ENCODE measurements at places on chromosomes 7 and 10.

DNA sequence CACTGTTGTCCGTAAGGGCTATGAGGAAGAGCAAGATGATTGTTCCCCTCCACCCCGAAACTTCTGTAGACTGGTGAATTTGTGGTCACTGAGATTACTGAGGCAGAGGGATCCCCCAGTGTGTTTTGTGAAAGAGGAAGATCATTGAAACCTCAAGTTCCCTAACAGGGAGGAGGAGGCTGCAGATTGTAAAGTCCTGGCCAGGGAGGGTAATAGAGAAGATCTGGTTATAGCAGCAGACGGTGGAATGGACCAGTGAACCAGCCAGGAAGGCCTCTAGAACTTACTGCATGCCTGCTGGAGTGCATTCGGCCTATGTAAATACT lies 31.1 kb downstream of the LMTK2 start:
- no peak for DNase-seq

GRCh38 chr10:22959950-22960349 lies 32.1 kb downstream of the ARMC3 start:
- no peak for DNase-seq

- no peak for DNase-seq
Measured at GRCh38 chr10:67936416-67936815, 52.0 kb downstream of the SIRT1 start.

DNA sequence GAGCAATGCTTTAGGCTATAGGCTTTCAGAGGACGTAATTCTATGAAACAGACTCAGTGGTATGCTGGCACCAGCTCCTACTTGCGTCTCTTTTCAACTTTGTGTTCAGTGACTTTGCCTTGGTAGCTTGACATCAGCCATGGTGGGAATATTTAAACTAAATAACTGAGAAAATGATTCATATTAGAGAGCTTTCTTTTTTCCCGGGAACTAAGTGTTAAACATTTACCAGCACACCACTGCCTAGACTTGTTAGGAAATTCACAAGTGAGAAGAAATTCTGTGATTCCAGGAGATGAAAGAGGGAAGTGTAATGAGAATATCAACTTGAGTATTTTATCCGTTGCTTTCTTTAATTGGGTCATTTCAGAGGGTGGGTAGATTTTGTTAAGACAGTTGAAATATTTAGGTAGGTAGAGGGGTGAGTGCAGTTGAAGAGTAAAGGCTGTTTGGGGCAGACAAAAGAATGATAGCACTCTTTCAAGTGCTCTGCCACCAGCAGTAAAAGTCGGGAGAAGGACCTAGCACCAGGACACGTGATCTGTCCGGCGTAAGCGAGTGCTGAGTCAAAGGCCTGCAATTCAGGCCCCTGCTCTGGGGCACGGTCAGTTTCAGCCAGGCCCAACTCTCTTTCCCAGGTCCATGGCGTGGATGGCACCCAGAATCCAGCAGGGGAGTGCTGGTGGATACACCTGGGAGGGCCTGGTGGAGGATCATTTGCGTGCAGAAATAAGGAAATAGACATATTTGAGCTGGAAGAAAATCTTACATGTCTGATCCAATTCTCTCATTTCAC lies 206.3 kb downstream of the SNX10 start:
- DNase-seq, result no peak

DNA sequence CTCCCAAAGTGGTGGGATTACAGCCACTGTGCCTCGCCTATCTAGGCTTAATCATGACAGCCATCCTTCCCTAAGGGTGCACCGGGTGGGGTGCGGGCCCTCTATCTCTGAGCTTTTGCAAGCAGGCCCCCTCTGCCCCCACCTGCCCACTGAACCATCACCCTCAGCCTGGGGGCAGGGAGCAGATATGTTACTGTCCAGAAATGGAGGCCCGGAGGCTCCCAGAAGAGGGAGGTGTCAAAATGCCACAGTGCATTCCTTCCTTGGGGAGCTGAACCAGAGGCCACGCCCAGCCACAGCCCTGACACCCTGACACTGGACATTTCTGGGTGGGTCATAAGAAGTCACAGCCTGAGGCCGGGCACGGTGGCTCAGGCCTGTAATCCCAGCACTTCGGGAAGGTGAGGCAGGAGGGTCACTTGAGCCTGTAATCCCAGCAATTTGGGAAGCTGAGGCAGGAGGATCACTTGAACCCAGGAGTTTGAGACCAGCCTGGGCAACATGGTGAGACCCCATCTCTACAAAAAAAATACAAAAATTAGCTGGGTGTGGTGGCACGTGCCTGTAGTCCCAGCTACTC lies 129.8 kb upstream of the TNRC18 start:
- DNase-seq, result peak; percentile 59

DNA sequence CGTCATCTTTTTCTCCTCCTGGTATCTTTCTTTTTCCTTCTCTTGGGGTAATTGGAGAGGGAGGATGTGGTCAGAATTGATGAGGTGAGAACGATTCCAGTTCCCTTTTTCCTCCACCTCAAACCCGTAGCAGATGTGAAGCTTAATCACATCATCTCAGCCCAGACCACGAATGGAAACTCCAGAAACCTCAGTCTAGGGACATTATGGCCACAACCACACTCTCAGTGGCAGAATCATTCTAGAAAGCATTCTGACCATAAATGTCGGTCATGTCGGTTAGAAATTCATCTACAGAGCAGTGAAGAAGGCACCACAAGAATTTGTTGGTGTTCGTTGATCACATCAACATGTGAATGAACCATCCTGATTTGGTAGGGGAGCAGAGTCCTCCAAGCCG lies 78.7 kb downstream of the GATA3 start:
- DNase-seq, result no peak

- DNase-seq, result peak; percentile 18
Measured at GRCh38 chr10:30583778-30584415, 45.7 kb downstream of the LYZL2 start.

GRCh38 chr7:43078794-43079193 lies 33.7 kb upstream of the HECW1 start:
- no peak for DNase-seq

DNA sequence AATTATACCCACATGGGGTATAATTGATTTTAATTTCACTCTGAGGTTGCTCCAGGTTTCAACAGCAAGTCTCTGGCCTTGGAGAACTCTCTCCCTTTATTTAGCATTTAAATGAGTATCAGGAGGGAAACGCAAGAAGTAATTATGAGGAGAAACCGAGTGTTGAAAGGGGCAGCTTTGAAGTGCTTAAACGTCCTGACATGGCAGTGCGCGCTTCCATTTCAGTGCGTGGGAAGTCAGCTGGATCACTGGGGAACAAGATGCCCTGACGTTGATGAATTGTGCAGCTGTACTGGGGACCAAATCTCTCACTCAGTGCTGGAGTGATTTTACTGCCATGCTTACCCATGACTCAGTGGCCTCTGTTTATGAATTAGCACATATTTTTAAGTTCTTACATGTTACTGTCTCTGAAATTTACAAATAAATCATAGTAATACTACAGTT lies 106.0 kb upstream of the PRR15 start:
- no peak for DNase-seq

DNA sequence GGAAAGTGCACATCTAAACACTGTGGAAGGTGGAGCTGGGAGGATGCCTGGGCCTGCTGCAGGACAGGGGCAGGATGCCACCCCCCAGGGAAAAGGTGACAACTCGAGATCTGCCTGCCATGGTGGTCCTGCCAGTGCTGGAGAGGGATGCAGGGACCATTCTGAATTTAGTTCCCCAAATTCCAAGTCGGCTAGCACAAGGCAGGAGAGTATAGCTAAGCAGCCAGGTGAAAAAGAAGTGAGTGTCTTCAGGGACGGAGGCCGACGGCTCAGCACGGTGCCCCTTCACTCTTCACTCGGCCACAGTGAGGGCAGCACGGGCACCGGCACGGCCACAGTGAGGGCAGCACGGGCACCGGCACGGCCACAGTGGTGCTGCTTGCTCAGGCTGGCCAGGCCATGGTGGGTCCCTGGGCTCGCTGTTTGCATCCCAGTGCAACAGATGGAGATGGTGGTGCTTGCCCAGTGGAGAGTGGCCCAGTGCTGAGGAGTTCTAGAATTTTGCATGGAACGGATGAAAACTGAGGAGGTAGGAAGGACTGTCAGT lies 161.3 kb upstream of the SHH start:
- no peak for DNase-seq

- no peak for DNase-seq
Measured at GRCh38 chr7:140501966-140502365, 22.7 kb upstream of the MKRN1 start.

DNA sequence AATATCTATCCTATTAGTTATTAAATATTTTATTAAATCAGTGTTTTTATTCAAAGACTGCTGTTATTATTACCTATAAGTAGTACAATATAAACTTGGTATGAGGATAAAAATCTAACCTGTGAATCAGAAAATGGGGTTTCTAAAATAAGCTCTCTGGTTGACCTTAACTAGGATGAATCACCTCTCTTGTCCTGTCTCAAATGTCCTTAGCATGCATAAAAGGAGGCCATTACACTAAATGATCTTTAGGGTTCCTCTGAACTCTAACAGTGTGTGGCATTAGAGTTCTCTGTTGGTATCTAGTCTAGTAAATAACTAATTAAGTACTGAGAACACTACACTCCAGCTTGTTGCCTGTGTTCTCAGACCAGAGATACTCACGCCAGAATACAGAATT lies 143.1 kb upstream of the LRRTM3 start:
- DNase-seq, result no peak

GRCh38 chr7:99876491-99876890 lies 342 bp downstream of the OR2AE1 start:
- DNase-seq, result no peak

DNA sequence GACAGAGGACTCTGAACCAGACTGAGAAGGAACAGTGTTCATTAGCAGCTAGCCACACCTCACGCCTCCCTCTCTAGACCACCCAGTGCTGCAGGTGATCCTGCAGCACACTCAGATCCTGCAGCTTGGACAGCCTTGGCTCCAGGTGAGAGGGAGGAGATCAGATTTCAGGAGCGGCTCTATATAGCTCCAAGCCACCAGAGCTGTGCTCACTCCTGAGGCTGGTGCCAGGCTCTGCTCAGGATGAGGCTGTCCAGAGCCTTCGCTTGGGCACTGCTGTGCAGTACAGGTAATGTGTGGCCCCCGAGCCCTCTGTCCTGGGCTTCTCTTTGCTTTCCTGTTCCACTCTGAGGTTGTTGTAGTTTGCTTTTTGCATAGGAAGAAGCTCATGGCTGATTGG lies 42.4 kb downstream of the C10orf120 start:
- no peak for DNase-seq

- DNase-seq, result no peak
Measured at GRCh38 chr10:91756286-91756685, 41.9 kb upstream of the TNKS2 start.

- DNase-seq, result no peak
Measured at GRCh38 chr10:88385601-88386203, 197.4 kb downstream of the RNLS start.

GRCh38 chr10:93488956-93489528 lies 6.9 kb upstream of the MYOF start:
- no peak for DNase-seq

- DNase-seq, result no peak
Measured at GRCh38 chr7:140592964-140593671, 47.5 kb downstream of the DENND2A start.

DNA sequence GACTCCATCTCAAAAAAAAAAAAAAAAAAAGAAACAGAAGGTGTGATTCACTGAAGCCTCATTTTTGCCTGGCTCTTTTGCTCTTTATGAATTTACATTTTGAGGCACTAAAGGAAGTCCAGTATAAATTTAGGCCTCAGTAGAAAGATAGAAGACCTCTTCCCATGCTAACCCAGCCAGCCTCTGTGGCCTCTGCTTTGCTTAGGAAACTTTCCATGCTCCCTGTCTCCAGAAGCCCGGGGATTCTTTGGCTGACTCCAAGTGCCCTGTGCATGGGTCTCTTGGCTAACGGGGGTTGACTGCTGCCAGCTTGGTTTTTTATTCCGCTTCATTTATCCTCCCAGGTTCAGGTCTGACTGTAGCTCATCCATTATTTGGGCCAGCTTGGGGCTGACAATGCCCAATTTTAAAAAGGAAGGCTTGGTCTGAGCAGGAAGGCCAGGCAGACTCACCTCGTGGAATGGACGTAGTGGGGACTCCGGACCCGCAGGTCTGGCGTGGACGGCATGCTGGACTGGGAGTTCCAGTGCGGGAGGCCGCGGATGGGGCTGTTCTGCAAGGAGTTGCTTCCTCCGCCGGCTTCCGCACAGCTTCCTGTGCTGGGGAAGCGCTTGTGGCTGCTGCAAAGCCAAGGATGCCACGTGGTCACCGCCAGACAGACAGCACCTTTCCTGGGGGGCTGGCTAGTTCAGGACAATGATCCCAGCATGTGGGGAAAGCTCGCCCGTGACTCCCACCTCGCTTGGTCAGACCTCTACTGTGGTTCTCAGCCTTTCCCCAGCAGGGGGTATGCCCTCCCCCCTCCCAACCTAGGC lies 72.3 kb downstream of the PRPF18 start:
- DNase-seq, result no peak

DNA sequence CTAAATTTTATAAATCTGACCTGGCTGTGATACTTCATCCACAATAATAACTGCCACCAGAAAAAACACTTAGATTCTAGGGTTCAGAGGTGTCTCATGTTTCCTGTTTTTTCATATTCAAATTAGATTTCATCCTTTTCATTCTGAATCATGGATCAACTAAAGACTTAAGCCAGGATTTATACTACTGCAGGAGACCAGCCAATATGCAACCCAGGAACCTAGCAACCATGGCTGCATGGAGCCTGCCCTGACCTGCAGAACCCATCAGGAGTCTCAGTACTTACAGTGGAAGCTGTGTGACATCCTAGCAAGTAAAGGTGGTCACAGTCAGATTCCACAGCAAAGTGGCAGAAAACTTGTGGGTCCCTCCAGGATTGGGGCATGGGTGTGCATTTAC lies 40.5 kb upstream of the RNF148 start:
- no peak for DNase-seq

GRCh38 chr10:44864051-44864450 lies 47.1 kb upstream of the TMEM72 start:
- no peak for DNase-seq

DNA sequence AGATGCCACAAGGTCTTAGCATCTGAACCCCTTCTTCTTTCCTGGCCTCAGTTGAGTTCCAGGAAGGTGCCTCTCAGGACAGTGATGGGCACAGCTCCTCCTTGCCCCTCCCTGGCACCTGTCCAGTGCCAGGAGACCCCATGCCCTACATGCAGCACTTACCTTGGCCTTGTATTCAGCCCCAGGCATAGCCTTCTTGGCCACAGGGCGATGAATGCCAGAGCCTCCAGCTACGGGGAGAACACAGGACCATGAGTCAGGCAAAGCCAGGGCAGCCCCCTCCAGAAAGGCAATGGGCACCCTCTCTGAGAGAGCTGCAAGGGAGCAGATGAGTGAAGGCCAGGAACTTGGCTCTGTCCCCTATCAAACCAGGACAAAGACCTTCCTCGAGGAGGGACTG lies 24.3 kb upstream of the FRAT2 start:
- DNase-seq, result no peak

- DNase-seq, result no peak
Measured at GRCh38 chr10:7457478-7458316, 46.9 kb upstream of the SFMBT2 start.
